ENCODE measurements at places on chromosomes 3 and 15.
A peak's percentile ranks its signal among the peaks of the same experiment; 100 is the strongest.

GRCh38 chr15:90419738-90420406 is 31.8 kb downstream of the IQGAP1 start:
- peak; percentile 65 for DNase-seq

GRCh38 chr3:71858503-71859122 is 73.7 kb upstream of the PROK2 start:
- DNase-seq, result no peak

GRCh38 chr3:192515664-192516045 is 211.7 kb downstream of the FGF12 start:
- DNase-seq, result no peak

DNA sequence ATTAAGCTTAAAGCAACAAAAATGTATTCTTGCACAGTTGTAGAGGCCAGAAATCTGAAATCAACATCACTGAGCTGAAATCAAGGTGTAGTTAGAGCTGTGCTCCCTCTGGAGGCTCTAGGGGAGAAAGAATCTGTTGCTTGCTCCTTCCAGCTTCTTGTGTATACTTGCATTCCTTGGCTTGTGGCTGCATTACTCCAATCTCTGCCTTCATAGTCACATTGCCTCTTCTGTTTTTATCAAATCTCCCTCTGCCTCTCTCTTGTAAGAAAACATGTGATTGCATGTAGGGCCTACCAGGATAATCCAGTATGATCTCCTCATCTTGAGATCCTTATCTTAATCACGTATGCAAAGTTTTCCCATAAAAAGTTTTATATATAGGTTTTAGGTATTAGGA is 487.9 kb upstream of the SGO1 start:
- no peak for DNase-seq

- DNase-seq, result no peak
Observed at GRCh38 chr3:115789481-115789880, 166.2 kb downstream of the GAP43 start.

DNA sequence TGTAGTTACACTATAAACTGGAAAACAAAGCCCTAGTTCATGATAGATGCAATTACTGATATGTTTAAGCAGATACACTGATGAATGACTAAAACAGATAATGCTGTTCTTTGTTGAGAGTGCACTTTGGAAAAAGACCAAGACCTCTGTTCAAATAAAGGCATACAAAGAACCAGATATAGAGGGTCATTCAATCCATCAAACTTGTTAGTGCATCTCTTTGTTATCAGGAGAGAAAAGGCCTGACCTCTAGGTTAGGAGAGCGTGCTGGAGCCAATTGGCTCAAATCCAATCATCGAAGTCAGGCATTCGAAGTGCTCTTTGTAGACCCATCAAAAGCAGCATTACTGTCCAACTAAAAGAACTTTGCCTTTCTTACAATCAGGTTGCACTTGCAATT is 124.2 kb downstream of the TFG start:
- no peak for DNase-seq

DNA sequence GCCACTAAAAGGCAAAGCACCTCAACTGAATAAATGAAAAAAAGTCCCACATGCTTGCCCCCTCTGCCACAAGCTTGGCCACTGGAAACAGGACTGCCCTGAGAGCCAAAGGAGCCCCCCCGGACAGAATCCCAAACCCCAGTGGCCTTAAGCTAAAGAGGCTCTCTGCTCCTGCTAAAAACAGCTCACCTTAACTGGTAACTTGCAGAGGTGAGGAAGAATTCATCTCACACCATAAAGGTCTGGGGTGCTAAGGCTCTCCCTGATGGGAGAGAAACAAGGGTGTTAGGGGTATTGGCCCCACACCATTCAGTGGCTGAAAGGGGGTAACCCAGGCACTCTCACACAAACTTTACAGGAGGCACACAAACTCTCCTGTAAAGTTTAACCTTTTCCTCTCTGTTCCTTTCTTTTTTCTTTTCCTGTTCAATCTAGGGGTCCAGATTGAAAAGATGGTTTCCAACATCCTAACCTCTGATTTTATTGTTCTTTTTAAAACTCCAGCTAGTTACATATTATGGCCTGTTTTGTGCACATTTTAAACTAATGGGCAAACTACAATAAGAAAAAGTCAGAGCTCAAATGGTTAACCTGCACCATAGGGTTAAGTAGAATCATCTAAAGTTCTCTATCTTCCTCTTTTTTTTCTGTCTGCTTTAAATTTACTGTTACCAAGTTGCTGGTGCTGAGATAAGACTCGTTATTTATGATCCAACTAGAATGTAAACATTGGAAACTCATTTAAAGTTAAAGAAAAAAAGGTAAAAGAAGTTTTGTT is 19.9 kb downstream of the TRANK1 start:
- DNase-seq, result no peak

DNA sequence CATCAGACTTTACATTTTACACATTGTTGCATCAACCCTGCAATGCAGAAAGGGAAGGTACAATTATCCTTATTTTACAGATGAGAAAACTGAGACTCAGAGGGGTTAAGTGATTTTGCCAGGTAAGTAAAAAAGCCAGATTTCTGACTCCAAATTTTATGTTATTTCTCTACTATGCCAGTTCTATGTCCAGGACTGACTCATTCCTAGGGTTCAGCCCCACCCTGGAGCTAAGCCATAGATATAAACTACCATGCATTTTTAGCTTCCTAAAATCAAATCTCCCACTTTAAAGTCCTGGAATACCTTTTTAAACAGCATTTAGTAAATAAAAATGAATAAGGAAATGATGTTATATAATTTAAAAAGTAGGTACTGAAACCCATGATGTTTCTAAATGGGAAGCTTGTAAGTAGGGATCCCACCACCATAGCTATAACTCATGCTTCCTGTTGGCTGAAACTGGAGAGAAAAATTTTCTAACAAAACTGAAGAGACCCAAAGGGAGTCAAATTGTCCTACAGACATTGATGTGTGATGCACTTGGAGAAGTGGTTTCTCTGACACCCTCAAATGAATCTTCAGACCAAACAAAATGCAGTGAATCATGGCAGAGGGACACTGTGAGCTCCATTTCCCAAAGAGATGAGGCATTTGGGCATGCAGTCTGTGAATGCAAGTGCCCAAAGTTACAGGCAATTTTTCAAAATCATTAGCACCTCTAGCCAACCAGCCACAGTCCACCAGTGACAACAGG is 301.7 kb upstream of the UMPS start:
- DNase-seq, result no peak

DNA sequence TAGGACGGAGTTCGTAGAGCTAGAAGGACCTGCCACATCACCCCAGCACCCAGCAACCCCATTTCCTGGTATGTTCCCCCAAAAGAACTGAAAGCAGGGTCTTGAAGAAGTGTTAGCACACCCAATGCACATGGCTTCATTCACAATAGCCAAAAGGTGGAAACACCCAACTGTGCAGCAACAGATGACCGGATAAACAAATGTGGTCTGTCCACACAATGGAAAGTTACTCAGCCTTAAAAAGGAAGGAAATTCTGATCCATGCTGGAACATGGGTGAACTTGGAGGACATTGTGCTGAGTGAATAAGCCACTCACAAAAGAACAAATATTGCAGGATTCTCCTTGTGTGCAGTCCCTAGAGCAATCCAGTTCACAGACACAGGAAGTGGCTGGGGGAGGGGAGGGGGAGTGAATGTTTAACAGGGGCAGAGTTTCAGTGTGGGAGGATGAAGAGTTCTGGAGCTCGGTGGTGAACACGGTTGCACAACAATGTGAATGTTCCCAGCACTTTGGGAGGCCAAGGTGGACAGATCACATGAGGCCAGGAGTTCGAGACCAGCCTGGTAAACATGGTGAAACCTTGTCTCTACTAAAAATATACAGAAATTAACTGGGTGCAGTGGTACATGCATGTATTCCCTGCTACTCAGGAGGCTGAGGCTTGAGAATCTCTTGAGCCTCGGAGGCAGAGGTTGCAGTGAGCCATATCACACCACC is 157.5 kb downstream of the NUP210 start:
- DNase-seq, result no peak

DNA sequence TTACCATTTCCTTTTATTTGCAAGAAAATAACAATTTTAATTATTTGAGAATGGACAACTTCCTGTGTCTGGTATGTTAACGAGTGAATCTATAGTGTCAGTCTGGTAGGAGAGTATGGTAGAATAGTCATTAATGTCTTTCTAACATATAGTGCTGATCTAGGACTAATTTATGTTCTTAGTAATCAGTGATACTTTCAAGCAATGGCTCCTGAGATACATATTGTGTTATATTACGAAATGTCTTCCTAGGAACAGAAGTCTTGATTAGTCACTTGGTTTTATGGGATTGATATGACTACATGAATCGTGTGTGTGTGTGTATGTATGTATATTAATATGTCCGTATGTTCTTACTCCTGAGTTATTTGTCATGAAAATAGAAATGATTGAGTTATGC is 66.6 kb upstream of the PAQR5 start:
- no peak for DNase-seq

DNA sequence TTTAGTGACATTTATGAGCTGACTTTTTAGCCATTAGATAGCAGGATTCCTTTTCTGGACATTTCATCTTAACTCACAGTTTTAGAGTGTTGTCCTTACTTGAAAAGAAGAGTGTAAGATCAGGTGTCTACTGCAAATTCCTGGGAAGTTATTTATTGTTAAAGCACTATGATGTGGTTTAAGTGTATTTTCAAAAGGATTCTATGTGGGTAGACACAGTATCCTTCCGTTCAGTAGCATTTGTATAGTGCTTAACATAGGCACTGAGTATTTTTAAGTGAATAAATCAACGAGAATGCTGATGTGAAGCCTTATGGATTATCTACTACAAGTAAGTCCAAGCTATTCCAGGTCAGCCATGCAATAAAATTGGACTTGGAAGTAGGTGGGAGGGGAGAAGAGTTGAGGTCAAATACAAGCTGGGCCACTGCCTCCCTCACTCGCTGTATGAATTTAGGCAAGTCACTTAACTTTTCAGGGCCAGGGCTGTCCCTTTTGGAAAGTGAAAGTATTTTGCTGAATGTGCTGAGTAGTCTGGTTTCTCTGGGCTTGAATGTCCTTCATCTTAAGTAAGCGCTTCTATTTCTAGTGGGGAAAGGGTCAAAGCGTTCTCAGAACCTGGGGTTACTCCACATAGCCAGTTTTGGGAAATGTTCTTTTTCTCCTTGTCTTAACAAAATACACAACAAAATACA is 48.6 kb downstream of the GAP43 start:
- DNase-seq, result no peak

- no peak for DNase-seq
Observed at GRCh38 chr3:71361334-71361890, 222.1 kb downstream of the FOXP1 start.

GRCh38 chr15:85097250-85097649 is 115.6 kb downstream of the PDE8A start:
- no peak for DNase-seq

DNA sequence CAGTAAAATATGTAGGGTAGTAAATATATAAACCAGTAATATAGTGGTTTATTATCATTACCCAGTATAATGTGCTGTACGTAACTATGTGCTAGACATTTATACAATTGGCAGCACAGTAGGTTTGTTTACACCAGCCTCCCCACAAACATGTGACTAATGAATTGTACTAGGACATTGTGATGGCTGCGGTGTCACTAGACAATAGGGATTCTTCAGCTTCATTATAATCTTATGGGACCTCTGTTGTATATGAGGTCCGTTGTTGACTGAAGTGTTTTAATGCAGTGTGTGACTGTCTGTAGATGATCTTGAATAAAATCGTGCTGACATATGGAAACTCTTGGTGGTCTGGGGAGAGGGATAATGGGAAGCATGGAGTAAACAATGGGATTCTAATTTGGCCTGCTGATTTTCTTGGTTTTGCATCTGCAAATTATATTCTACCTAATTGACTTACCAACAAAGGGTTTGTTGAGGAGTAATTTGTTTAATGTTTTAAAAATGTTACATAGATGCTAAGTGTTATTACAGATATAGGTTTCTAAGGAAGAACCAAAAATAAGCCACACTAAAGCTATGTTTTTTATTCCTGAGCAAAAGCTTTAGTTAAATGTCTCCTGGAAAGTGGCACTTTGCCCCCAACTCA is 496.5 kb upstream of the TBL1XR1 start:
- DNase-seq, result no peak

GRCh38 chr3:42501681-42502428 is 588 bp upstream of the VIPR1 start:
- DNase-seq, result peak; percentile 66

GRCh38 chr3:188875413-188875812 is 296.4 kb upstream of the TPRG1 start:
- no peak for DNase-seq

- DNase-seq, result no peak
Observed at GRCh38 chr3:98519351-98519750, 3.4 kb downstream of the CLDND1 start.

DNA sequence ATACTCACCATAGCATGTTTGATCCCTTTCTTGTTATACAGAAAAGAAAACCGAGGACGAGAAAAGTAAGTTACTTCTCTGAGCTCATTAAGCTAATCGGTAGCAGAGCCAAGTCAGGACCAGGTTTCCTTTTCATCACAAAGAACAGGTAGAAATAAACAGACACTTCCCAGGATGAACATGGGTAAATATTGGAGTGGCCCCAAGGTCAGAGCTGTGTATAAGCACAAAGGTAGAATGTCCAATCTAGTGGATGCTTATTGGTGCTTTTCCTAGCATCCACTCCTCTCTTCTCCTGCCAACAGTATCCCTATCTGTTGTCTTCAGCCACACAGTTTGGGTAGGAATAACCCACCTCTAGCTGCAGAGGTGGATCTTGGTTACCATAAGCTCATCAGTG is 52.8 kb upstream of the THUMPD3 start:
- no peak for DNase-seq

- no peak for DNase-seq
Observed at GRCh38 chr15:57079446-57079845, 161.0 kb downstream of the TCF12 start.

- no peak for DNase-seq
Observed at GRCh38 chr3:122936335-122936734, 91.2 kb downstream of the SEMA5B start.

- no peak for DNase-seq
Observed at GRCh38 chr15:67524235-67524634, 3.3 kb downstream of the C15orf61 start.

DNA sequence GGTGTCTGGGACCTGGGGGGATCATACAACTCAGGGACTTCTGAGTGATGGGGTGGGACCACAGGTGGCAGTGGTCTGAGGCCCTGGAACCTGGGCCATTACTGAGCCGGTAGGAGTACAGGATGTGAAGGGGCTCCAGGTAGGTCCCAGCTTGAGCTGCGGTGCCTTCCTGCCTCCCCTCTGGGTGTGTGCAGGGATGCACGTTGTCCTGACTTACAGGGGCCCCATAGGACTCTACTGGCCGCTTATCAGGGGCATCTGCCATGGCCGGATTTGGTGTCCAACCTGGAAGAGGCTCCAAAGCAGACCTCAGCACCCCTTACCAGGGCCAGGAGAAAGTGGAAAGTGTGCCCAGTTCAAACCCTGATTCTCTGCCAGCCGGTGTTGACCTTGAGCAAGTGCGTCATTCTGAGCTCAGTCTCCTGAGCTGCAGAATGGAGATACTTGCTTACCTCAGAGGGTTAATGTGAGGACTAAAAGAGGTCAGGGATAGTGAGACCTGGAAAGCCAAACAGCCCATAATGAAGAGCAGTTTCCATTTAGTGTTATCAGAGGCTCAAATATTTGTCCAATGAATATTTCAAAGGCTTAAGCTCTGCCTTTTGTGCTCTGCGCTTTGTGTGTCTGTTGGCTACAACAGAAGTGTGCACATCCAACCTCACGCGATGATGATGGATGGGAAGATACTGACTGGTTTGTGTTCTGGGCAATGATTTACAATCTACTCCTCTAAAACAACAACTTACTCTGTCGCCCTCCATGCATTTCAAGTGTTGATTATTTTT is 35.4 kb upstream of the ESYT3 start:
- DNase-seq, result no peak

All from stimulated activated CD4-positive, alpha-beta T cell treated with anti-CD3 and anti-CD28 coated beads, Interleukin-4, amount 100 ng/mL, for 24 hours (primary cell).